ENCODE measurements at places on chromosomes 12 and 14.
A peak's percentile ranks its signal among the peaks of the same experiment; 100 is the strongest.

DNA sequence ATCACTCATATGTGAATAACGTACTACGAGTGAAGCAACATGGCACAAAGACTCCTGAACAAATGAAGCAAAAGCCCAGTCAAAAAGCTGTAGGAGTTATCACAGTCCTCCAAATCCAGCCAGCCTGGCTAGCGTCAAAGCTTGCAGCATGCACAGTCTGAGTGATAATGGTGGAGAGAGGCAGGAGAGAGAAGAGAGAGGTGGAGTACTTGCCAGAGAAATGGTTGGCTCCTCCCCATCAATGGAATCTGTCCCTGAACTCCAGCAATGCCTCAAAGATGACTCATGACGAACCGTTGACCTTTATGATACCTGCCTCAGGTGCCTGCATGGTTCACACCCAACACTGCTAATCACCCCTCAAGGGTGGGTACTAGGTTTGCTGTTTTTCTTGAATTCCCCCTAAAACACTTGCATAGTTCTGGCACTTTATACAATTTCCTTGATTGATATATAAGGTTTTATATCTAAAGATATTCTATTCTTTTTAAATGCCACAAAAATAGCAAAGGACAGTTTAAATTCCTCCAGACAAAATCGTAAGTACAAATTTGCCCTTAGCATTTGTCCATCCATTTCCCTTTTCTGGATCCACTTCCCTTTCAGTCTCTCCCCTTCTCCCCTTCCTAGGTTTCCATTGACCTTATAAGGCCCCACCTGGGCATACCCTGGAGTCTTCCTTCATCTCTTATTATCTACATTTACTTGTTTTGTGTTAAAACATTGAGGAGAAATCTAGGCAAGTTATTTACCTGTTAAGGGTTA, 10.2 kb downstream of the ARHGDIB start:
- DNase-seq, result no peak

GRCh38 chr12:12543959-12544358, 18.7 kb downstream of the DUSP16 start:
- no peak for DNase-seq

- no peak for DNase-seq
These were observed 85.1 kb downstream of the DRAM1 start for GRCh38 chr12:101962486-101962885.

DNA sequence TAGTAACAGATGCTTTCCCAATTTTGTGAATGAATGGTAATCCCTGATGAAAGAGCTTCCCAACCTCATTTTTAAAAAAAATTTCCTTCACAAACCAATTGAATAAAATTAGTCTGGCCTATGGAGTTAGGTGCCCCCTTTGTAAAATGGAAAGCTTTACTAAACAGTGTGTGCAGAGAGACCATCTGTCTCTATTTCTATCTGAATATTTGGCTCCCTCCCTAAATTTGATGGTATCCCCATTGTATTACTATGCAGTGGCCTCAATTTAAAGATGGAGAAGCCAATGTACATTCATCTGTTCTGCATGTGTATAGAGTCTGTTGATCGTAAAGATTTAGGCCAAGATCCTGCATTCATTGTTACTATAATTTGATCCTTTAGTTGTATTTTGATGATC, 397.7 kb upstream of the RGS6 start:
- DNase-seq, result no peak

- DNase-seq, result no peak
These were observed 155.6 kb downstream of the CAND1 start for GRCh38 chr12:67424784-67425183.

GRCh38 chr12:119528241-119528640, 65.3 kb upstream of the TMEM233 start:
- no peak for DNase-seq

DNA sequence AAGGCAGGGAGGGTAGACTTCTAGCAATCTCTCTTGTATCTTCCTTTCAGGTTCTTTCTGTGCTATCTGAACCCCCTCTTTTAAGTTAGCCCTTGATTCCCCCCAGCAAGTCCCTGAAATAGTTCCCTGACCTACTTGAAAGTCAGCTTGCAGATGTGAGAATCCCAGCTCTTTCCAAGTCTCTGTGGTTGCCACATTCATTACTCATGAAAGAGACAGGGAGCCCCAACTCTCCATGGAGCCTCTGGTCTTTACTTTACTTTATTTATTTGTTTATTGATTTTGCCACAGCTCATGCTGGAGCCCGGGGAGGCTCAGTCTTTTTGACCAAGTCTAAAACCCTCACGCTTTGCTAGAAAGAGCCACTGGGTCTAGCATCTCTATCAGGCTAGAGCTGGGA, 193.6 kb upstream of the FAR2 start:
- DNase-seq, result no peak

- no peak for DNase-seq
These were observed 5.8 kb upstream of the GLT8D2 start for GRCh38 chr12:104055686-104056388.

GRCh38 chr12:79673354-79673753, 17.4 kb downstream of the PAWR start:
- DNase-seq, result no peak

GRCh38 chr12:123715195-123715594, 3.0 kb downstream of the ATP6V0A2 start:
- no peak for DNase-seq

GRCh38 chr14:52377940-52378339, 63.8 kb downstream of the PTGER2 start:
- no peak for DNase-seq

DNA sequence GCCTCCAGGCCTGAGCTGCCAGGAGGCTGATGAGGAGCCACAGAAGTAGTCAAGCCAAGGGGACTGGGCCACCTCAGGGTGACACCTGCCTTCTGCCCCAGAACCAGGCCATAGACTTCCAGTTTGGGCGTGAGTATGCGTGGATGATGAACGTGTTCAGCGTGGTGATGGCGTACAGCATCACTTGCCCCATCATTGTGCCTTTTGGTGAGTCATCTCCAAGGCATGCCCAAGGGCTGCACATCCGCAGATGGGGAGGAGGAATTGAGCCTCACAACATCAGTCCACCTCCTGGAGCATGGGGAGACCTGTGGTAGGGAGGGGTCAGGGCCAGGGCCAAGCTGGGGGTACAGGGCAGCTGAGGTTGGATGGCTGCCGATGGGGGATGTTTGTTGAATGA, 22.3 kb downstream of the NGB start:
- DNase-seq, result no peak

DNA sequence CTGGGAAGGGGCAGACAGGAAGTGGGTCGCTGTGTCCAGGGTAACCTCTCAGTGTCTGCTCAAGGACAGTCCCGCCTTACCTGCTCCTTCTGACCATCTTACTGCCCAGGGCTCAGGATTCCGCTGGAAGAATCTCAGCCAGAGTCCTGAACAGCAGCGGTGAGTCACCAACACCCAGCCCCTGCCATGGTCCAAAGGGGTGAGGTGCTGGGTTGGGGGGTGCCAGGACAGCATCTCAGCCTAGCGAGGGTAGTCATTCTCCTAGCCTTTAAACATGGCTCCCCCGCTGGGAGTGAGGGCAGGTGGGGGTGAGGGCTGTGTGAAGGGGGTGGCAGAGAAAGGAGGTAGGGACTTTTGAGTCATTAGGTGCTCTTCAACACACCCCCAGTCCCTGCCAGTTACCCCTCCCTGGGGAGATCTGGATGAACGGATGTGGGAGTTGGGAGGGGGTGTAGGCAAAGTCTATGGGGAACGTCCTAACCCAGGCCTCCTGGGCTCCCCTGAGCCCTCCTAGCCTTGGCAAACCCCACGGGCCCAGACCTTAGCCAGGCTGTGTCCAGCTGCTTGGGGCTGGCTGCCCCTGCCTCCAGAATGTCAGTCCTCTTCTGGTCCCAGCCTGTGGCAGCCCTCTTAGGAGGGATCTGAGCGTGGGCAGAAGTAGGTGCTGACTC, 2.5 kb downstream of the TAMALIN start:
- DNase-seq, result no peak

- peak; percentile 72 for DNase-seq
These were observed 90.0 kb downstream of the RIN3 start for GRCh38 chr14:92603309-92604242.

GRCh38 chr12:91871751-91872150, 273.9 kb downstream of the BTG1 start:
- no peak for DNase-seq

DNA sequence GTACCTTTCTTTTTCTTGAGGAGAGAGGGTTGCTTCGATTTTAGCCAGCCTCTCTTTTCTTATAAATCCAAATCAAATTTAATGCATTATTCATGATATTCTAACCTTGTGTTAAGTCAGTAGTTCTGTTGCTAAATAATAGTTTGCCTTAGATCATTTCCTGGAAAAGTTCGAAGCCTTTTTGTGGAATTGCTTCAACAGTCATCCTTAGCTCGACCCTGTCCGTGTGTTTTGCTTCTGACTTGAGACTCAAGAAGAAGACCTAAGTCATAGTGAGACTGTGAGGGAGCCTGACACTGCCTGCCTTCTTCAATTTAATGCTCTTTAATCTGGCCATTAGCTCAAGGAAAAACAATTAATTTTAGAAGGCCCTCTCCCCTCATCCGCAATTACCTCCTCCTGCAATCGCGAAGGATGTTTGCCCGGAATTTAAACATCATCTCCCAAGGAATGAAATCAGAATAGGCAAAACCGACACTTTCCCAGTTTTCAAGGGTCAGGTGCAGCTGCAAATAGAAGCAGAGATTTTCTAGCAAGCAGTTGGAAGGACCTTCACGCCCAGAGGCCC, 453 bp upstream of the SLC4A8 start:
- no peak for DNase-seq

DNA sequence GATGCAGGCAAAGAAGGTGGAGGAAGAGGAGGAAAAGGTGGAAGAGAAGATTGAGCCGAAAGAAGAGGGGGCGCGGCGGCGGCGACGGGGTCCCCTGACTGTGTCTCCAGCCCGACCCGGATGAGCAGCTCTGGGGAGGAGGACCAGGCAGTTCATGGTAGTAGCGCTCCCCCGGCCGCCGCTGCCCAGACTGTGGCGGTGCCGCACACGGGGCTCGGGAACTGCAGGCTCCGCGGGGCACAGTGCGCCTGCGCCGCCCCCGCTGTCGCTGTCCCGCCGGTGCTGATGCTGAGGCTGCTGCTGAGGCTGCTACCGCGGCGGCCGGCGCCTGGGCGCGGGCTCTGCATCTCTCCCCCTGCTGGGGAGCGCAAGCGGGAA, at the start of gene KCNH5:
KCNH5 (minus strand) TSS at position 225 of the 378 bp plus-strand sequence. CDS start 272 bp downstream, outside the sequence.
- peak; percentile 39 for DNase-seq

DNA sequence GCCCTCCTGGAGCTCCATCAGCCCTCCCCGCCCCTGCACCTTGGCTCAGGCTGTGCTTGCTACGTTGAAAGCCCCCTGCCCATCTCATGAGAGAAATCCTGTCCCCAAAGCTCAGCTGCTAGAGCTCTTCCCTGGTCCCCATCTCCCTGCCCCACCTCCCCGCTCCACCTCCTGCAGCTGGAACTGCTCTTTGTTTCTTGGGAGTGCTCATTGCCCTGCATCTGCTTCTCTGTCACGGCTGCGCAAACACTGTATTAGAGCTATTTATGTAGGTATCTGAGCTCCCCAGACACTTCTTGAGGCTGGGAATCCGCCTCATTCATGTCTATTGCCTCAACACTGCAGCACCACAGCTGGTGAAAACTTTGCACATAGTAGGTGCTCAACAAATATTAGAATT, 32.8 kb upstream of the PRIMA1 start:
- no peak for DNase-seq

GRCh38 chr14:39432619-39433451, 602 bp upstream of the FBXO33 start:
- DNase-seq, result peak; percentile 56

DNA sequence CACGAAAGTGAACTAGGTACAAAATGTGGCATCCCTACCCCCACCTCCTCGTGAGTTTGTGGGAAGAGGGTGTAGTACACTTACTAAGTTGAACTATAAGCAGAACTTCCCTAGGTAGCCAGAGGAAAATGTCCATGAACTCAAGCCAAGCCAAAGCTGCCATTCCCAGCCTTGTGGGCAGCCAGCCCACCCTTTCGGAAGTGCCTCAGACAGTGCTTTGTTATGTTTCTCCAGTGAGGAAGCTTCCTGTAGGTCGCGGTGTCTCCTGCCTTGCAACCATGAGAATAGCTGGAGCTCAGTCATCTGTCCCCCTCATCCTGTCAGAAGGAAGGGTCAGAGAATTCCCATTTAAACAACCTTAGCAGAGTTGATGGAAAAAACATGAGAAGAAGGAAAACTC, 266.9 kb downstream of the DUSP6 start:
- no peak for DNase-seq

GRCh38 chr12:108820707-108821406, 36.5 kb downstream of the SSH1 start:
- DNase-seq, result no peak

DNA sequence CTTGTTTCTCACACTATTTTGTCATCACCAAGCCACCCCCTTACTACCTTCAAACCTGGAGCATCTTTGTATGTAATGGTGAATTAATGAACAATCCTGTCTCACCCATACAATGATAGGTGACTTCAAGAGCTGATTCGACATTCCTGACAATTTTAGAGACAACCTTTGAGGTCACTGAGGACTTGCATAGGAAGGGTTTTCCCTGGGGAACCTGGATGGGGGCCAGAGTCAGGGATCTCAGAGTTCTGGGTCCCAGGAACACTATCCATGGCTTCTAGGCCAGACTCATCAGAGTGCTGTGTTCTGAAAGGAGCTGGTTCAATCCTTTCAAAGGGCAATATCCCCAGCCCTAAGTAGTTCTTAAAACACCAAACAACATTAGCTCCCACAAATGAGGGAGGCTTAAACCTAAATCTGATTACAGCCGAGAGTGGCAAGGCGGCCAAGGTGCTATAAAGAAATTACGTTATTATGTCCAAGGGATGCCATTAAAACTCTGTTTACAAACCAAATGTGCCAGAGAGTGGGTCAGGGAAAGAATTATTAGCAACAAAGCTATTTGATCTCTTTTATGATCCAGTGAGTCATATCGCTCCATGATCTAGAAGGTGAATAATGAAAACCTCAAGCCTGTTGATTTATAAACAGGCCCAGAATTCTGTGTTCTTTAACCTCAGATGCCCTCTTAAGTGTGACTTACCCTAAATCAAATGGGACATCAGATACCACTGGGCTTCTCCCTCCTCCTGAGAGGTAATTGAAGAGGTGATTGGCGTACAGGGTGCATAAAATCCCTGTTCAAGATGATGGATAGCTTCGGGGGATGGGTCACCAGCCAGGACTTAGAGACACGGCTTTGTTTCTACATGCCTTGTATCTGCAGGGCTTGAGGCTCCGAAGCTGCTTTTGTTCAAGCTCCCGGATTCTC, 230.2 kb upstream of the TBX3 start:
- no peak for DNase-seq
